ENCODE measurements at places on chromosomes 7 and 10.

GRCh38 chr10:35876248-35876647 lies 234.2 kb upstream of the FZD8 start:
- peak; percentile 78 for DNase-seq

DNA sequence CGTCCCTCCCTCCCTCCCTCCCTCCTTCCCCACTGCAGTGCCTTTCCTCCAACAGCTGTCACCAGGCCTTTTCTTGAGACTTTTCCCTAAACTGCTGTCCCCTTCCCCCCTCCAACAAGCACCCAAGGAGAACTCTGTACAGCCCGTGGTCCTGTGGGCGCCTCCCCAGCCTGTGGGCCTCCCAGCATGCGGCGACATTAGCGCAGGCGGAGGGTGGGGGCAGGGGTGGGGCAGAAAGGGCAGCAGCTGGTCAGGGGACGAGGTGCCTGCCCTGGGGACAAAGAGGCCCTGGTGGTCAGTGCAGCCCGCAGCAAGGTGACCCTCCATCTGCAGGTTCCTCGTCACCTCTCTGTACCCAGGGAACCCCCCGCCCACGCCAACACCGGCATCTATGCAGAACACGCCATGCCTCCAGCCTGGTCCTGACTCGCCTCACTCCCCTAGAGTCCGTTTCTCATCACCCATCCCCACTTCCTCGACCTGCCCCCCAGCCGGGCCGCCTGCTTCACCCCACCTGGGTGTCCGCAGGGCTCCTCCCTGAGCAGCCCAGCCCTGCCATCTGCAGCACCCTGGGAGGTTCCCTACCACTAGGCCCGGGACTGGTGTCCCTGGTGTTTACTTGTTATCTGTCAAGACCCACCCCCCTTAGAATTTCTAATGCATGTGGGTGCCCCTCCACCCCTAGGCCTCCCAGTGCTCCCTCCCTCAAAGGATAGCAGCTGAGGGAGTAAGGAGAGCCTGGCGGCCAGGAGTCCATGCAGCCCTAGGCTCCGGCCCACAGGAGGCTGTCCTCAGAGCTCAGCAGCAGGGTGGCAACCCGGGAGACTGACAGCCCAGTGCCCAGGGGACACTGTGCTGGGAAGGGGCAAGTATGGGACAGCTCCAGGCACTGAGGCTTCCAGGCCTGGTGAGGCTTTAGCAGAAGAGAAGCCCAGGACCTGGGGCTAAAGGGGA lies 147.8 kb downstream of the ARHGAP22 start:
- DNase-seq: no peak

- DNase-seq: peak; percentile 74
Observed at GRCh38 chr7:128954830-128955802, 17.4 kb downstream of the IRF5 start.

- no peak for DNase-seq
Observed at GRCh38 chr10:105797234-105797890, 1156.3 kb downstream of the SORCS3 start.

- no peak for DNase-seq
Observed at GRCh38 chr7:155648752-155649339, 4.4 kb downstream of the RBM33 start.

- no peak for DNase-seq
Observed at GRCh38 chr10:33715303-33715975, 381.0 kb upstream of the NRP1 start.

- DNase-seq: no peak
Observed at GRCh38 chr7:7226407-7226806, 44.1 kb downstream of the C1GALT1 start.

- no peak for DNase-seq
Observed at GRCh38 chr10:25398680-25399079, 223.9 kb downstream of the GPR158 start.

GRCh38 chr10:12617191-12618175 lies 268.1 kb downstream of the CAMK1D start:
- DNase-seq: no peak

DNA sequence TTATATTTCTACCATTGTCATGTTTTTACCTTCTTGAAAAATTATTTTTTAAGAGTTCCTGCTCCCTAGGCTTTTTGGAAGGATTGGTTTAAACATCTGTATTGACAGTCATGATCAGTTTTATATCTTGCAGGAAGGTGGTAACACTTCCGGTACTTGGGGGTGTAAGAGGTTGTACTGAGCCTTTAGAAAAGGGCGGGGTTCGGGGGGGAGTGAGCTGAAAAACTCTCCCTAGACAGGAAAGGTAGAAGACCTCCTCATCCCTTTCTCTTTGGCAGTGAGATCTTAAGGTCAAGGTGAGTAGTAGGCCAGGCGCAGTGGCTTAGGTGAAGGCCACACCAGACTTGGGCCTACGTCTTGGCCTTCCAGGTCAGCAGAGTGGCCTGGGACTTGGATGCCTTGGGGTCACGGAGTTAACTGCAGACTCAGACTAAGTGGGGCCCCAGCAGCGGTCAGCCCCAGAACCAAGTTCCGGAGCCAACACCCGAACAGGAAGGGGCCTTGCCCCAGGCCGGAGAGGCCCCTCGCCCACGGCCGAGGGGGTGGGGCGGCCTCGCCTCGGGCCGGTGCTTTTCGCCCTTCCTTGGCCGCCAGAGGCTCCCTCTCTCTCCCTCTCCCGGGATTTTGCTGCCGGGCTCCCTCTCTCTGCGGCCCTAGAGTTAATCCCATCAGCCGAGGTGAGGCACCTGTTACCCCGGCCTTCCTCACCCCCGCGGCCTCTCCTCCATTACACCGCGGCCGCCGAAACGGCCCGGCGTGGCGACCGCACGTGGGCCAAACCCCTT lies at the start of gene PPP1R9A:
TSS of gene PPP1R9A (plus strand) at position 569 of the 785 bp plus-strand sequence. CDS start 2,520 bp downstream, outside the sequence.
- no peak for DNase-seq

GRCh38 chr10:61052469-61053205 lies 108.7 kb upstream of the RHOBTB1 start:
- DNase-seq: no peak

DNA sequence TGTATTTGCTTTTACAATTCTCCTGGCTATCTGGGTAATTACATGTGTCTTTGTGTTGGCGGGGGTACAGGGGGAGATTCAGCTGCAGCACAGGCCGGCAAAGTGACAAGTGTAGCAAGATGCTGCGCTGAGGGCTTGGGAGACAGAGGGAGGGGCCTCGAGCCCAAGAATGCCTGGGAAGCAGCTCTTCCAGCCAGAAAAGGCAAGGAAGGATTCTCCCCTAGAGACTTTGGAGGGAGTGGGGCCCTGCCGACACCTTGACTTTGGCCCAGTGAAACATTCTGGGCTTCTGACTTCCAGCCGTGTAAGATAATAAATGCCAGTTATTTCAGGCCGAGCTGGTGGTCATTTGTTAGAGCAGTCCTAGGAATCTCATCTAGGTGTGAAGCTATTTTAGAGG lies 7.2 kb upstream of the REPIN1 start:
- DNase-seq: no peak

DNA sequence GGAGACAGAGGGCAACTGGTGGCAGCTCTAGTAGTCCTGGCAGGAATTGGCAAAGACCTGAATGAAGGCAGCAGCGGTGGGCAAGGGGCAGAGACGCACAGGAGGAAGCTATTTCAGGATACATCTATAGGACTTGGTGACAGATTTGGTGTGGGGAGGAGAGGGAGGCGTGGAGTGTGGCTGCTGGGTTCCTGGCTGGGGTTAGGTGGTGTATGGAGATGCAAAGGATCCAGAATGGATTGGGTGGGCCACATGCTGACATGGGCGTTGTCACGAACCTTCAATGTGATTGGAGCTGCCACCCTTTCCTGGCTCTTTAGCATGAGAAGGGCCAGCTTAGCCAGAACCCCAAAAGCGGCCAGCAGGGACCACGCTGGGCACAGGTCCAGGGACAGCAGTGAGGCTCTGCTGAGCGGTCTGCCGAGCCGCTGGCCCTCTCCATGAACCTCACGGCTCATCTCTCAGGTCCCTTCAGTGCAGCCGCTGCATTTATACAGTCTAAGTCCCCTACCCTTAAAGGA lies 10.2 kb upstream of the ADCY1 start:
- no peak for DNase-seq

- peak; percentile 94 for DNase-seq
Observed at GRCh38 chr7:131164025-131164925, 163.4 kb upstream of the MKLN1 start.

DNA sequence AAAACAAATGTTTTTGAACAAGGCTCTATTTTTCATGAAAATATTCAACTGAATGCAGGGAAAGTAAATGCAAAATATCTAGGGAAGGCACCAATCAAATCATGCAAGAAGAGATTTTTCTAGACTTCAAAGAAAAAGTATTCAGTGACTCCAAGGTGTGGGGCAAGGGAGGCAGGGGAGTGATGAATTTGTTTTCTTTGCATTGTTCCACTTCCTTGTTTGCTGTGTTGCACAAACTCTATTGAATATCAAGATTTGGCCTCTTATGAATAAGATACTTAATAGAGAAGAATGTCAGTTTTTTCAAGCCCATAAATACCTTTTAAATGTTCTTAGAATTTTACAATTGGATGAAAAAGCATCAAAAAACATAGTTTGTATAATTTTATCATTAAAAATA lies 26.4 kb downstream of the STEAP1 start:
- DNase-seq: no peak

GRCh38 chr7:68535266-68535665 lies 1063.0 kb upstream of the AUTS2 start:
- DNase-seq: no peak

DNA sequence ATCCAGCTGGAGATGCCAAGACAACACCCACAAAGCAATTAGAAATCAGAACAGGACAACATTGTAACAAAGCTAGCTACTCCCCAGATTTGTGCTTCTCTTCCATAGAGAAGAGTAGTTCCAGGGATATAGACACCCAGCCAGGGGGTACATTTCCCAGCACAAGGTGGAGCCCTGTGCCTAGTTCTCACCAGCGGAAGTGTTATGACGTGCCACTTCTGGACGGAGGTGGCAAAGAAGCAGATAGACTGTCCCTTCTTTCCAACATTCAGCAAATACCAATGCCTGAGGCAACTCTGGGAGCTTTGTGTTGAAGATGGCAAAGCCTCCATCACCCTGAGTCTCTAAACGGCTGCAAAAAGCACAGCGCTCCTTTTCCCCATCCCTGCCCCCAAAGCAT lies 23.4 kb upstream of the GSAP start:
- DNase-seq: peak; percentile 48

DNA sequence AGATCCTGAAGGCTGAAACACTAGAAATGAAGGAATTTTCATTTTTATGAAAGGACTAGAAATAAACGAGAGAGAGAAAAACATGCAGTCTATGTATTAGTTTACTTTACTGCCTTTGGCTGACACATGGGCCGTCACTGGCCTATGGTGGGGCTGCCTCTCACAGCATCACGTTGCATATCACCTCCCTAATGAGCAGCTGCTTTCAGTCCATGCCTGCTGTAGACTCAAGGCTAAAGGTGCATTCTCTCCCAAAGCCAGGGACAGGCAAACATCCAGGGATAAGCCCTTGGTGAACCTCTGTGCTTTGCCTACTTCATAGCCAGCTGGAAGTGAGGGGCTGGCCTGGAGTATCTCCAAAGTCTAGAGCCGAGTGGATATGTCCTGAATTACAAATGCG lies 359.4 kb downstream of the GPAM start:
- no peak for DNase-seq

DNA sequence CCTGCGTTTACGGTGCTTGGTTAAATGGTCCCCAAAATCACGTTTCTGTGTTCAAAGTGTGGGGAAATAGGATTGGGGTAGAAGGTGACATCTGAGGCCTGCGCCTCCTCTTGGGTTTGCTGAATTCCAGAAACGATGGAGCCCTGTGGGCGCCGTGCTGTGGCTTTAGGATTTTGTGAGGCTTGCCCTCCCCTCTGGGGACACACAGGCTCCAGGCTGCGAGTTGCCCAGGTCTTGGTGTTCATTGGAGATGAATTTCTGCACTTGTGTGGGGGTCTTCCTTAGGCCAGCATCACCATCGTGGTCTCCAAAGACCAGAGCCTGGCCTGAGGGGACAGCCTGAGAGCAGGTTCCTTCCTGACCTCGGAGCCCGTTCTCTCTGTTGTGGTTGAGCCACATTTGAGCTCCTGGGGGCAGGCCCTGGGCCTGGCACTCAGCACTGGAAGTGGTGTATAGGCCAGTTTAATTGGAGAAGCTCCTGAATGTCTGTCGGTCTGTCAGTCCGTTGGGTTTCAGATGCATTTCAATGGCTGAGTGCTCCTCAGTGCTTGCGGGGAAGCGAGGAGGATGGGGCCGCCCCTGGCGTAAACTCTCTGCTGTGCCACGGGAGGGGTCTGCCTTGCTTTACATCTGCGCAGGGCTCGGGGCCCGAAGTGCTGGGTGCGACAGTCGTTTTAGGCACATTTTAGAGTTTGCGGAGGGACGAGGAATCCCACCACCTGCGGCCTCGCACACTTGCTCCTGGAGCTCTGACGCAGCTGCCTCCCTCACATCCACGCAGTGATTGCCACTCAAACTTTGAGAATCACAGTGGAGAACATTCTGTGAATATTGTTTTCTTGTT lies 71.7 kb downstream of the DNAJB6 start:
- DNase-seq: no peak

GRCh38 chr10:101441541-101442455 lies 87.8 kb downstream of the BTRC start:
- peak; percentile 71 for DNase-seq

- DNase-seq: no peak
Observed at GRCh38 chr7:54249686-54250085, 292.5 kb upstream of the VSTM2A start.

- DNase-seq: no peak
Observed at GRCh38 chr7:150515248-150516147, 826 bp downstream of the GIMAP7 start.

- DNase-seq: no peak
Observed at GRCh38 chr10:31630861-31631567, 297.6 kb downstream of the ARHGAP12 start.

- no peak for DNase-seq
Observed at GRCh38 chr10:16947069-16947468, 129.8 kb upstream of the RSU1 start.

DNA sequence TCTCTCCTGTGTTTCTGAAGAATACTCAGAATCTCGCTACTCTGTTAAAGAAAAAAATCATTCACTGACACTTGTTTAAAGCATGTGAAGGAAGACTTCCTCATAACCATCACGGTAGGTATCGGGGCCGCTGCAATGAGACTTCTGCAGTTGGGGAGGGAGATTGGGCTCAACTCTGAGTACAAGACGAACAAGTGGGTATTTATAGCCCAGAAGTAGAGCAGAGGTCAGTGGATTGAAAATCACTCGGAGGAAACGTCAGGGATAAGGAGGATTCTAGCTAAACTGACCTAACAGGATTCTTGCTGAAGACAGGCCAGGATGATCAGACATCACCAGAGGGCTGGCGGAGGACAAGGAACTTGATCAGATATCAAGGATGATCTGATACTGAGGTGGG lies 33.3 kb downstream of the ITPRIP start:
- DNase-seq: no peak

DNA sequence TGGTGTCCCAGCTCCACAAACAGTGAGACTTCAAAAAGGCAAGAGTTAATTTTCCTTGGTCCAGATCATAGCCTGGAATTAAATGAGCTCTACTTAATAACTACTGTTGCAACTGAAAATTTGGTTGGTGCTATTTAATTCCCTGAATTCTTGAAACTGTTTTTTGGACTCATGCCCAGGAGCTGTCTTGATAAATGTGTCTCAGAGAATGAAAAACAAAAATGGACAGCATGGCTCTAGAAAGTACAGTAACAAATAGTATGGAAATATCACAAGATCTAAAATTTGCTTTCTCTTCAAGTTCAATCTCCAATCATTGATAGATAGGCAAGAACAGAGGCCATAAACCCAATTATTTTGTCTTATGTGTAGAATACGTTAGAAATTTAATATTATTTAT lies 42.5 kb downstream of the CCDC71L start:
- DNase-seq: peak; percentile 75

GRCh38 chr7:66627881-66628360 lies 760 bp upstream of the KCTD7 start:
- DNase-seq: no peak

Measured in AG10803 (cell line).